ENCODE measurements at places on chromosomes 13 and 19.

DNA sequence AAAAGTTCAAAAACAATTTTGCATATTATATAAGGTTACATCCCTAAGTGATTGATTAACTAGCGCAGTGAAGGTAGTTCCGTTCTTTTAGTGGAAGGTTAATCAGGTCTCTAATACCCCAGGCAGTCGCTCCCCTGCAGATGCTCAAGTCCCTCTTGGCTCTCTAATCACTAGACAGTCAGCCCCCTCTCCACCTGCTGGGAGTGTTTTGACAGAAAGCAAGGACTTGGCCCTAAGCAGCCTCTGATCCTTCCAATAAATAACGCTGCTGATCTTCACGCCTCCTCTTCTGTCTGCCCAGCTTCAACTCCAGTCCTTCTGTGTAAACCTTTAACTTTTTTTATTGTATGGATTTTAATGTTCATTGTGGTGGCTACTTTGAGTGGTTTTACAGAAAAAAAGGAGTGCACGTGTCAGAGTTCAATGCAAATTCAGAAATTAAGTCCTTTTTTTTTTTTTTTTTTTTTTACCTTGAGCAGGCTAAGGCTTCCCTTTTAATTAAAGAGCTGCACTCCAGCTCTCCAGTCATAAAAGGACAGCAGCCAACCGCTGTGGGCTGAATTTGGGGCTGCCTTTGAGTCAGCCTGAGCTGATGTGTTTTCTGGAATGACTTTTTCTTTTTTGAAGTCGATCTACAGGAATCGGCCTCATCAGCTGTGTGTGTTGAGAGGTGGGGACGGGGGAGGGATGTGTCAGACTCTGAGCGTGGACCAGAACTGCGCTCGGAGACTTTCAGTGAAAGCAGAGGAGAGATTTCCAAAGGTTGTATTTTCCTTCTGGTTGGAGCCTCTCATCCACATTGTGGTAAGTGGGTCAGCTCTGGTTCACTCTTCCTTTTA lies 33.8 kb upstream of the MYO16 start:
- DNase-seq, result peak; percentile 30

GRCh38 chr13:80131204-80131603 lies 209.7 kb downstream of the SPRY2 start:
- no peak for DNase-seq

DNA sequence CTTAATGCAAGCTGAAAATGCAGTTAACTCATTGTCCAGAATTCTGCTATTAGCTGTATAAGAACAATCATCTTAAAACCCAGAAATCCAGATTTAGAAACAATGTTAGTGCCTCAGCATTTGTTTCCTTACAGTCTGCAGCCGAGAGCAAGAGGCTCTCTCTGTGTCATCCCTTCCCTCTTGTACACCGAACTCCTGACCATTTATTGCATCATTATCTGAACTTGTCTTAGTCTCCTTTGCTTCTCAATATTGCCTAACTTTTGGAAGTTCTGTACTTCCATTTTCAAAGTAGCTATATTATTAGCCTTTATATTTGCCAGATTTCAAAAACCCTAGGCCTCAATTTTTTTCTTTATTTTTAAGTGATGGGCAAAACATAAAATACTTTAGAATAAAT lies 27.1 kb downstream of the RNASEH2B start:
- no peak for DNase-seq

DNA sequence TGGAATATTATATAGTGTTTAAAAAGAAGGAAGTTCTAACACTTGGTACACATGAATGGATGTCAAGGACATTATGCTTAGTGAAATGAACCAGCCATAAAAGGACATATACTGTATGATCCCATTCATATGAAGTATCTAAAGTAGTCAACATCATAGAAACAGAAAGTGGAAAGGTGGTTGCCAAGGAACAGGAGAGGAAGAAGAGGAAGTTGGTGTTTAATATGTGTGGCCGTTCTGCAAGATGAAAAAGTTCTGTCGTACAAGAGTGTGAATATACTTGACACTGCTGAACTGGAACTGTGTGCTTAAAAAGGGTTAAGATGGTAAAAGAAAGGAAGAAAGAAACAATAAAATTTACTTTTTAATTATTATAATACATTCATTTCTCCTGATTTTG lies 33.1 kb upstream of the C1QTNF9 start:
- no peak for DNase-seq

- no peak for DNase-seq
These were observed 2.8 kb downstream of the PNMA8B start for GRCh38 chr19:46492841-46493235.

GRCh38 chr19:37362733-37363132 lies 8.2 kb upstream of the ZNF527 start:
- no peak for DNase-seq

- DNase-seq, result peak; percentile 93
These were observed 550 bp upstream of the DLL3 start for GRCh38 chr19:39497996-39498797.

- DNase-seq, result no peak
These were observed 185.4 kb upstream of the SERP2 start for GRCh38 chr13:44188257-44188656.

DNA sequence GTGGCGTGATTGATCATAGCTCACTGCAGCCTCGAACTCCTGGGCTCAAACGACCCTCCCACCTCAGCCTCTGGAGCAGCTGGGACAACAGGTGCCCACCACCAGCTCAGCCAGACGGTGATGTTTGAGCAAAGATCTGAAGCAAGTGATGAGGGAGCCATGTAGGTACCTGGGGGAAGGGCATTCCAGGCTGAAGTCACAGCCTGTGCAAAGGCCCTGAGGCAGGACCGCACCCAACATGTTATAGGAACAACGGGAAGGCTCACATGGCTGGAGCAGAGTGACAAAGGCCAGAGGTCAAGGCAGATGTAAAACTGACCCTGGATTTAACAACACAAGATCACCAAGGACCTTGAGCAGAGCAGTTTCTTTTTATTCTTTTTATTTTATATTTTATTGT lies 14.8 kb downstream of the FEM1A start:
- DNase-seq, result no peak

DNA sequence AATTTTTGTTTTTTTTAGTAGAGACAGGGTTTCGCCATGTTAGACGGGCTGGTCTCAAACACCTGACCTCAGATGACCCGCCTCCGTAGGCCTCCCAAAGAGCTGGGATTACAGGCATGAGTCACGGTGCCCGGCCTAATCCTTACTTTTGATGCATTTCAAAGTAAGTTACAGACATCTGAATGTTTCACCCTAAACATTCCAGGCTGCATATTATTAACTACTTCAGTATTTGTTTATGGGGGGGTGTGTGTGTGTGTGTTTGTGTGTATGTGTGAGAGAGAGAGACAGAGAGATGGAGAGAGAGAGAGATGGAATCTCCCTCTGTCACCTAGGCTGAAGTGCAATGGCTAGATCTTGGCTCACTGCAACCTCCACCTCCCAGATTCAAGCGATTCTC lies 13.1 kb downstream of the SULT2B1 start:
- DNase-seq, result no peak

DNA sequence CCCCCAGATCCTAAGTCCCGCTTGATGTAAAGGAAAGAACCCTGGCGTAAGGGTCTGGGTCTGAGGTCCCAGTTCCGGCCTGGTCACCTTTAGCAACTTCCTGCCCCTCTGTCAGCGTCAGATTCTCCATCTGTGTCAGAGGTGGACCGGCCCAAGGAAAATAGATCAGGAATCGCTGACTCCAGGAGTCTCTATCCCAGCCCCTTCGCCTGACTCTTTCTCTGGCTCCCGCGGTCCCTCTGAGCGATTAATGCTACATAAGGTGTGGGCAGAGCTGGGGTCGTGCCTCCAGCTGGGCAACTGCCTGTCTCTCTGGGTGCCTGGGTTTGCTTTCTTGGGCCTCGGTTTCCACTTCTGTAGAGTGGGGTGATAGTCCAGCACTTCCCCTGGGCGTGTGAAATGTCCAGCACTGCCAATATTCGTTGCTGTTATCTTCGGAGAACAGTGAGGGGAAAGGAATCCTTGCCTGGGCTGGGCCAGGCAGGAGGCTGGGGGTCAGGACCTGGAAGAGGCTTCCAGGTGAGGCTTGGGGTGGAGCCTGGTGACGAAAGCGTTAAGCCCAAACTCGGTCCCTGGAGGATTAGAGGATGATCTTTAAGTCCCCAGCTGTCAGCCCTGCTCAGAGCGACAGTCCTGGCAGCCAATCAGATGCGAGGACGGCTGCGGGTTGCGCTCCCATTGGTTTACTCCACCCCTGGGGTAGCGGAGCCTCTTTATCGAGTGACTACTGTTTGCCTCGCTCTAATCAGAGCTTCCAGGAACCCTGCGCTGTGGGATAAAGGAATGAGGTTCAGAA lies 767 bp downstream of the ABCA7 start:
- DNase-seq, result peak; percentile 90

All from NCI-H1105 treated with DMSO at 0.1 percent for 48 hours (cell line).